Keratinocyte (primary cell): ENCODE measurements at places on chromosomes 6 and 20. TPM values are rescaled to one million over a fixed set of nuclear protein-coding genes. Genes with fewer than 3 reads are reported as not detected.

GRCh38 chr6:160667639-160668481, 3.8 kb upstream of the LPA start:
- no peak overlapping the region for H3K4me3 ChIP-seq
- no peaks in the 10 kb centered on the region for H3K36me3 ChIP-seq
- no peaks in the 10 kb centered on the region for H3K4me1 ChIP-seq
- no peak for DNase-seq

GRCh38 chr6:11705069-11705468, 73.5 kb downstream of the ADTRP start:
- peaks cover 19% of the 10 kb centered on the region for H3K4me1 ChIP-seq
- DNase-seq, result no peak
- H3K27ac ChIP-seq, result no peak overlapping the region

GRCh38 chr6:44119704-44120262, 7.5 kb downstream of the MRPL14 start:
- peaks cover 6% of the 10 kb centered on the region for H3K36me3 ChIP-seq
- H3K27me3 ChIP-seq, result no peaks in the 10 kb centered on the region
- no peak for DNase-seq
- H3K4me1 ChIP-seq, result peaks cover 89% of the 10 kb centered on the region

GRCh38 chr20:37864298-37864697, 38.6 kb upstream of the VSTM2L start:
- no peak for DNase-seq
- no peaks in the 10 kb centered on the region for H3K27me3 ChIP-seq

DNA sequence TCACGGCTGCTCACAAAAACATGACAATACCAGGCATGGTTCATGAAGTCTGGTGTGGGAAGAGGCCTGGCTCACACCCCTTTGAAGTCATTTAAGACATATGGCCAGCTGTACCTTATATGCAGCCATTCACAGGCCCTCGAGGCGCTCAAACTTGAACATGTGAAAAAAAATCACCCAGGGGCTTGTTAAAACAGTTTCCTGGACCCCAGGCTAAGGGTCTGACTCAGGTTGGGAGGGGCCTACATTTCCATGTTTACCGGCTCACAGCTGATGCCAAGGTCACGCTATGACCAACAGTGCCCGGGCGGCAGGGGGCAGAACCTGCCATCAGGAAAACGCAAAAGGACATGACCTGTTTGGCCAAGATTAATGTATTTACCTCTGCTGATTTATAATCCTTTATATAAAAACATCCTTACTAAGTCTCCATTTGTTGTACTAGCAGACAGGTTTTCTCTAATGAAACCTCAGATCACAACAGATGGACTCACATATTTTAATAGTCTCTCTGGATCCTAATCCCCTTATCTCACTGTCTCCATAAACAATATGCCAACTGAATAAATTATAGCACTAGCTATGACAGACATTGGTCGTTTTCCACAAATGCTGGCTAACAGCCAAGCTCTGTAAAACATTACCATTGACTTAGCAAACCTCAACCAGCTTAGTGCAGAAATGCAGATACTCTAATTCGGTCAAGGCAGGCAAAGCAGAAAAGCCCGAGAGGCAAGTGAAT, 19.9 kb downstream of the EZR start:
- H3K4me3 ChIP-seq, result no peak overlapping the region
- peak overlapping the region; percentile 62 for H3K27ac ChIP-seq
- H3K4me1 ChIP-seq, result peaks cover 64% of the 10 kb centered on the region
- no peaks in the 10 kb centered on the region for H3K27me3 ChIP-seq
- H3K36me3 ChIP-seq, result peaks cover 30% of the 10 kb centered on the region
- no peak for DNase-seq

DNA sequence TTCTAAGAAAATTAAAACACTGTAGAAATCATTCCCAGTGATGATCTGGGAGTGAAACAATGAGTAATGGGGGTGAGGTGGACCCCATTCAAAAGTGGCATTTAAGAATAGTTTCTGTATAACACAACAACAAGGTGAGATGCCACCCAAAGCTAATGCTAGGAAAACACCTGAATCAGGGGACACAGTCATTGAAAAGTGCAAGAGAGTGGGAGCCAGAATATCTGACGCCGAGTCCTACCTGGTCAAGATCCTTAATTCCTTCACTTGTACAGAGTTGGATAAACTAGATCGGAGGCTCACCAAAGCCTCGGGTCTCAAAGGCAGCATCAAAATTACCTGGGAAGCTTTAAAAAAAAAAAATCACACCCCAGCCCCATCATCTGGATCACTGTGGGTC, 17.7 kb downstream of the TNFRSF21 start:
- DNase-seq, result no peak
- peaks cover 18% of the 10 kb centered on the region for H3K4me1 ChIP-seq
- H3K4me3 ChIP-seq, result no peak overlapping the region
- H3K36me3 ChIP-seq, result peaks cover 6% of the 10 kb centered on the region

- peak overlapping the region; percentile 24 for H3K27ac ChIP-seq
- peaks cover 1% of the 10 kb centered on the region for H3K36me3 ChIP-seq
- peaks cover 30% of the 10 kb centered on the region for H3K4me1 ChIP-seq
- no peak overlapping the region for H3K4me3 ChIP-seq
- DNase-seq, result no peak
These were observed 1.7 kb upstream of the TOMM34 start for GRCh38 chr20:44961870-44962267.

GRCh38 chr6:140178935-140179334, 804.5 kb upstream of the CITED2 start:
- peaks cover 4% of the 10 kb centered on the region for H3K4me1 ChIP-seq
- no peaks in the 10 kb centered on the region for H3K27me3 ChIP-seq

- no peak overlapping the region for H3K4me3 ChIP-seq
- H3K36me3 ChIP-seq, result no peaks in the 10 kb centered on the region
- no peaks in the 10 kb centered on the region for H3K4me1 ChIP-seq
- no peaks in the 10 kb centered on the region for H3K27me3 ChIP-seq
These were observed 309.2 kb upstream of the MAP3K7 start for GRCh38 chr6:90896075-90896547.

DNA sequence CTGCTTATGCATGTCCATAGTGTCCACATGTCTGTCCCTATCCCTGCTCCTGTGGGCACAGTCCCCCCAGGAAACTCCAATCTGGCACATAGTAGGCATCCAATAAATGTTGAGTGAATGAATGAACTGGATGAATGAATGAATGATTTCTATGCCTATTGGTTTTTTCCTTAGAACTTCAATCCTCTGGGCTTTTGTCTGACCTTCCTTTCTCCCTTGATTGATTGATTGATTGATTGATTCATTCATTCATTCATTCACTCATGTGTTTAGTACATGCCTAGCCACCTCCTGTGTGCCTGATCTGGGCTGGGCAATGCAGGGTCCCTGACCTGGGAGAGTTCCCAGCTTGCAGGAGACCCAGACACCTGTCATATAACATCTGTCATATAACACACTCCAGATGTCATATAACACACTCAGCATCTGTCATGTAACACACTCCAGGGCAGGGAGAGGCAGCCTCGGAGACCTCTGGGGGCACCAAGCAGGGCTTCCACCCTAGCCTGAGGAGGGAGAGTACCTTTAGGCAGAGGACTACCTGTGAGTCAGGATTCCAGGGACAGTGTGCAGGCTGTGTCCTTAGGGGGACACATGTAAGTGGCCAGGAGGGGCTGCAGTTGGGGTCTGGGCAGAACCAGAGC, 17.9 kb downstream of the VSTM2L start:
- H3K27ac ChIP-seq, result no peak overlapping the region
- H3K36me3 ChIP-seq, result no peaks in the 10 kb centered on the region
- no peak overlapping the region for H3K4me3 ChIP-seq
- H3K27me3 ChIP-seq, result peaks cover 39% of the 10 kb centered on the region
- DNase-seq, result no peak

DNA sequence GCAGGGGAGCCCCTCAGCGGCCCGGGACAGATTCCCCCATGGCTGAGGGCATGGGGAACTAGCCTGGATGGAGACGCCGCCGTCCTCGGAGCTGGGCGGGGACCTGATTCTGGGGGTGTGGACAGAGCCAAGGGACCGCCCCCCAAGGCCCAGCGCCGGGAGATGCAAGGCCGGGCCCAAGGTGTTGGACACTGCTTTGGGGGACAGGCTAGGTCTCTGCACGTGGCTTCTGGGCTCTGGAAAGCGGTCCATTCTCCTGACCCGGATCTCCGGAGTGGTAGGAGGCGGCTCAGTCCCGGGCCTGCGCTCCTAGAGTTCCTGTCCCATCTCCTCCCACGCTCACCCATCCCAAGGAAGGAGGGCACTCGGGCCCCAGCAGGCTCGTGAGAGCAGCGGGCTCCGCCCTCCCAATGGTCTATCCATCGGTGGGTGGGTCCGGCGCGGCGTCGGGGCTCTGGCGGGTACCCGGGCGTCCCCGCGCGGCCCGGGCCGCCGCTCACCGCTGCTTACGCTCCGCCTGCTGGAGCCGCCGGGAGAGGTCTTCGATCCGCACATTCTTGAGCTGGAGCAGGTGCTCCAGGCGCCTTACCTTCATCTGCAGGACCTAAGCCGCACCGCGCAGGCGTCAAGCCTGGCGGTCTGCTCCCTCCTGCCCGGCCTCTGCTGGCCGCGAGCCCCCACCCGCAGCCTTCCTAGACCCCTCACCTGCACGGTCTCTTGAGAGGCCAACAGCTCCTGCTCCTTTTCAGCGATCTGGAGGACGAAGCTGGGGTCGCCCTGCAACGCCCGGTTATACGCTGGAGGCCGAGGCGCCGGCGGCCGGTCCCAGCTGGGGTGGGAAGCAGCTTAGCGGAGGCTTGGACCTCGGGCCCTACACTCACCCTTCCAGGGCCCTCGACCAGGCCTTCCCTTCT, 3.3 kb downstream of the SPEF1 start:
- no peak overlapping the region for H3K27ac ChIP-seq
- peaks cover 10% of the 10 kb centered on the region for H3K27me3 ChIP-seq
- peak overlapping the region; percentile 48 for H3K4me3 ChIP-seq
- no peak for DNase-seq

DNA sequence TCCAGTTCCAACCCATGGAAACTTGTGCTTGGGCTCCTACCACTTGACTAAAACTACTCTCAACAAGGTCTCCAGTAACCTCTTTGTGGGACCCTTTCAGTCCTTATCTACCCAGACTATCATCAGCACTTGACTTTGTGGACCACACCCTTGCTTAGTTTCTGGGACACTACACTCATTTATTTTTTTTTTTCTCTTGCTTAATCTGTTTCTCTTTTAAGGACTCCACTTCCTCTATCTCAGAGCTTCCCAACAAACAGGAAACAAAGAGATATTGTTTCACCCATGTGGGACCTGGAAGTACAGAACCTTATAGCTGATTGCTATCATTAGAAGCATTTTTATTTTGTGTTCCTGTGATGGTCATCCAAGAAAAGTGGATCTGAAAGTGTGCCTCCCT, 28.8 kb upstream of the ME1 start:
- no peaks in the 10 kb centered on the region for H3K36me3 ChIP-seq
- no peak overlapping the region for H3K4me3 ChIP-seq
- peaks cover 7% of the 10 kb centered on the region for H3K4me1 ChIP-seq
- DNase-seq, result no peak

- no peaks in the 10 kb centered on the region for H3K27me3 ChIP-seq
- peaks cover 8% of the 10 kb centered on the region for H3K36me3 ChIP-seq
- no peaks in the 10 kb centered on the region for H3K4me1 ChIP-seq
- H3K4me3 ChIP-seq, result no peak overlapping the region
These were observed 95.7 kb downstream of the SLC23A2 start for GRCh38 chr20:4905613-4906012.

DNA sequence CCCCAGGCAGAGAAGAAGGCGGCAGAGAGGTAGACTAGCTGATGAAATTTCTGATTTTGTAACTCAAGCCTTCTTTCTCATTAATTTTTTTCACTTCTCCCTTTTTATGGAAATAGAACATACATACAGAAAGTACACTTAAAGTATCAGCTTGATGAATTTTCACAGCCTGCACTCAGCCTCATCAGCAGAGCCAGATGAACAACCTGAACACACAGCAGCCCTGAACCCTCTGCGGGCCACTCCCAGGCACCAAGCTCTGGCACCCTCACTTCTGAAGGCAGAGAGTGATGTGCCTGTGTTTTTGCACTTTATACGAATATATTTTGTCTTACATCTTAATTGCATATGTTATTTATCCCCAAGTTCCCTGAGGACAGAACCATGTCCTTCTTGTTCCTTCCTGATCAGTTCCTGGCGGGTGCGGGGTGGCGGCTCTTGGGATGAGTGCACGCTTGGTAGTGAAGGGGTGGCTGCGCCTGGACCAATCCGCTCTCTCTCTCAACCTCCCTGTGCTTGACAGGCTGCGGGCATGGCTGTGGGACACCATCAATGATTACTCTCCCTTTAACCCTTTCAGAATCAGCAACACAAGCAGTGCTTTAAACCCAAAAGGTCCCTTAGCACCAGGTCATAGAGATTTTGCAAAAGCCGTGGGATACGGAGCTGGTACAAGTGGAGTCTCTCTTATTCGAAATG, 34.8 kb upstream of the AFDN start:
- H3K4me1 ChIP-seq, result peaks cover 4% of the 10 kb centered on the region
- H3K27ac ChIP-seq, result no peak overlapping the region
- DNase-seq, result no peak

DNA sequence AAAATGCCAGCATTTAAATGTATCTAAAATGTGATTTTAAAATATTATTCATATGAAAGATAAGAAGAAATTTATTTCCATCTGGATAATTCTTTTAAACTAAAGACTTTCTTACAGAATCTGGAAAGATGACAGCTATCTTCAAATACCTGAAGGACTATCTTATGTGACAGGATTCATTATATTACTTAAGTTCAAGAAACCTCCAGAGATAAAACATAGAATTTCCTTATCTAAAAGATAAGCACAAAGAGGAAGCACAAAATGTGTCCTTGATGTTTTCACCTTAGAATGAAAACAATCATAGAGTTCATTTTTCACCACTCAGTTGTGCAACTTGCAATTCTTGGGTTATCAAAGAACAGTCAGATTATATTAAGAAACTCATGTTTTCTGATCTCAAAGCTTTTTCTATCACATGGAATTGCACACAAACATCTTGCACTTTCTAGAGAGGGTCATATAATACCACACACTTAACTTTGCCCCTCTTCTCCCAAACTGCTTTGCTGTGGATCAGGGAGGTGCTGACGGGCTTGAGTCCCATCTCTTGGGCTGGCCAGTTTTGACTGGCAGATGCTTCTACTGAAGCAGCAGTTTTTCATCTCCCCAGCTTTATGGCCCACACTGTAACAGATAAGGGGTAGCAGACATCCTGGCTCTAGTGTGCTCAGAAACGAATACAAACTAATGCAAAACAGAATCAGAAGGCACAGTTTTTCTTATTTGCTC, 467.4 kb downstream of the CDC5L start:
- no peak overlapping the region for H3K27ac ChIP-seq
- H3K4me1 ChIP-seq, result no peaks in the 10 kb centered on the region
- H3K4me3 ChIP-seq, result no peak overlapping the region
- H3K36me3 ChIP-seq, result no peaks in the 10 kb centered on the region
- no peak for DNase-seq
- H3K27me3 ChIP-seq, result no peaks in the 10 kb centered on the region

GRCh38 chr6:168333039-168333438, 13.5 kb upstream of the DACT2 start:
- H3K4me1 ChIP-seq, result no peaks in the 10 kb centered on the region
- no peak overlapping the region for H3K27ac ChIP-seq
- no peaks in the 10 kb centered on the region for H3K27me3 ChIP-seq
- no peak for DNase-seq

The VNN1 gene
- polyA plus RNA-seq, result 1.5 to 3.8 TPM (median 3.3 TPM) in 3 replicates

The NMBR gene
- polyA plus RNA-seq, result 0.04 TPM in 1 of 3 replicates, not detected in the others

The ZSWIM3 gene
- 2.0 to 2.7 TPM (median 2.3 TPM) in 3 replicates for polyA plus RNA-seq

The FIG4 gene
- polyA plus RNA-seq, result 8.6 to 12.8 TPM (median 12.6 TPM) in 3 replicates

The LINC00237 gene
- not detected in 3 replicates for polyA plus RNA-seq
